SJCRH30 (cell line): ENCODE measurements at places on chromosomes 4 and X. TPM values are rescaled to one million over a fixed set of nuclear protein-coding genes. Genes with fewer than 3 reads are reported as not detected.

DNA sequence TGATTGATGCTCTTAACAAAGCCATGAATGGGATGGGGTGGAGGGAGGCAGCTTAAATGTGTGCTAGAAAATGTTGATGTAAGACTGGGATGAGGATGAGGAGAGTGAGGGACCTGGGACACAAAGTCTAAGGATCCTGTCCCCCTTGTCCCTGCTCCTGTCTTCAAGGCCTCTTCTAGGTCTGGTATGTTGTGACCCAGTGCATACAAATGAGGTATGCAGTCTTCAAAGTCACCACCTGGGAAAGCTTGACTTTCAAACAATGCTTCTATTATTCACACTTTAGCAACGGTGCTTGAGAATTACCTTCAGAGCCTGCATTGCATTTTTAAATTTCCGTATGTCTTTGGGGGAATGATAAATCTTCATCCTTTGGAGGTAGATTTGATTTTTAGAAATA, 88.4 kb upstream of the SLC34A2 start:
- no peaks in the 10 kb centered on the region for H3K27me3 ChIP-seq
- peaks cover 3% of the 10 kb centered on the region; the same call in 1 of the 2 replicates for H3K4me1 ChIP-seq
- no peaks in the 10 kb centered on the region for H3K36me3 ChIP-seq
- DNase-seq = no peak
- no peak overlapping the region for H3K4me3 ChIP-seq

GRCh38 chrX:13652287-13652793, 601 bp upstream of the TCEANC start:
- peak overlapping the region; percentile 69 for H3K27ac ChIP-seq
- peak overlapping the region; percentile 67 for H3K4me3 ChIP-seq
- H3K4me1 ChIP-seq = peaks cover 9% of the 10 kb centered on the region
- peak; percentile 44 for DNase-seq
- no peaks in the 10 kb centered on the region for H3K27me3 ChIP-seq

DNA sequence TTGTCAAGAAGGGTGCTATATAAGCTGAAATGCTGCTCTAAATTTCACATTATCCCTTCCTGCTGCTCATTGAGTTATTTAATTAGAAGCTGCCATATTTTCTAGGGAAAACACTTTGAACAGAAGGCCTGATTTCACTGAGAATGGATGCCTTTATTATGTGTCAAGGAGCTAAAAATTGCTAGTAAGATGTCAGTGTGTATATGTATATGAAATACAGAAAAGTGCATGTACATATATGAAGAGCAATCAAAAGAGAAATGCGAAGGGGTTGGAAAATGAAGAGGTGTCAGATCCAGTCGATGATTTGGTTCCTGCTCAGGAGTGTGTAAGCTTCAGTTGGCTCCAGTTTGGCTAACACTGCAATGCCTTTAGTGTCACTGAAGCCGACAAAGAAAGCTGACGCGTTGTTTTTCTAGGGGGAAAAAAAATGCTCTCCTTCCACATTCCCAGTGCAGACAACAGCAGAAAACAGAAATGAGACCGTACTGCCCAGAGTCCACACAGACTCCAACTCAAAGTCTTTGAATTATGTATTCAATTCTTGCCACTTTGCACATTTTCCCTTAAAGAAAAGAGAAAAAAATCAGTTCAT, 154.2 kb downstream of the NHS start:
- no peak overlapping the region for H3K4me3 ChIP-seq
- DNase-seq = no peak
- no peaks in the 10 kb centered on the region for H3K27me3 ChIP-seq
- no peaks in the 10 kb centered on the region for H3K36me3 ChIP-seq

- no peak overlapping the region for H3K4me3 ChIP-seq
- no peak for DNase-seq
- H3K27me3 ChIP-seq = no peaks in the 10 kb centered on the region
These were observed 226.3 kb downstream of the PACRGL start for GRCh38 chr4:20926529-20926928.

DNA sequence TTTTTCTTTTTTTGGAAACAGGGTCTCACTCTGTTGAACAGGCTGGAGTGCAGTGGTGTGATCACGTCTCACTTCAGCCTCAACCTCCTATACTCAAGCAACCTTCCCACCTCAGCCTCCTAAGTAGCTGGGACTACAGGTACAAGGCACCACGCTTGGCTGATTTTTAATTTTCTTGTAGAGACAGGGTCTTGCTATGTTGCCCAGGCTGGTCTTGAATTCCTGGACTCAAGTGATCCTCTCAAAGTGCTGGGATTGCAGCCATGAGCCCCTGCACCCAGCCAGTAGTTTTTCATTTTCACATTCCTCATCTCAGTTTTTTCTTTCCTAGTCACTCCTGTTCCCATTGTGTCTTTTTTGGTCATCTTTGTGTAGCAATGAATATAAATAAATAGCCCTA, 11.1 kb downstream of the USO1 start:
- no peaks in the 10 kb centered on the region for H3K4me1 ChIP-seq
- DNase-seq = no peak
- H3K4me3 ChIP-seq = no peak overlapping the region
- no peaks in the 10 kb centered on the region for H3K27me3 ChIP-seq

DNA sequence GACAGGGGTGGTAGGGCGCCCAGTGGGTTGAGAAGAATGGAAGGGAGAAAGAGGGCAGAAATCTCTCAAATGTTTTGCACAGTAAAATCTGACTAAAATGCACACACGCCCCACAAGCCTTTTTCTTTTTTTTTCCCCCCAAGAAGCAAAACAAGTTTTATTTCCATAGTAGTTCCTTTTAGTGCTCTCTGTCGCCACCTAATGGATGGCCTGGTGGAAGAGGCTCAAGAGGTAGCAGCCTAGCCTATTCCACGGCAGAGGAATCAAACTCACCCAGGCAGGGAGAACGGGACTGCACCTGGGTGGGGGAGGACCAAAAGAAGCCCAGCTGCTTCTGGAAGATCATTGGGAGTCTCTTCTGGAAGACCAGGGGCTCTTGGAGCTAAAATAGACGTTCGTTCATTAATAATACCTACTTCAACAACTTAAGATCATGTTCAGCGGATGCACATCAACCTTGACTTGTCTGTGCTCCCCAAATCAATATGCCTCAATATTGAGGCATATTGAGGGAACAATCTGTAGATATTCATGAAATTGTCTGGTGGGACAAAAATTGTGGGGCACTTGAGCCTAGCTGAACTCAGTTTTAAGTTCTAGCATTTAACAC, 31.6 kb upstream of the IRAK1 start:
- no peaks in the 10 kb centered on the region for H3K4me1 ChIP-seq
- H3K27me3 ChIP-seq = no peaks in the 10 kb centered on the region
- H3K36me3 ChIP-seq = no peaks in the 10 kb centered on the region
- H3K27ac ChIP-seq = no peak overlapping the region
- H3K4me3 ChIP-seq = no peak overlapping the region

DNA sequence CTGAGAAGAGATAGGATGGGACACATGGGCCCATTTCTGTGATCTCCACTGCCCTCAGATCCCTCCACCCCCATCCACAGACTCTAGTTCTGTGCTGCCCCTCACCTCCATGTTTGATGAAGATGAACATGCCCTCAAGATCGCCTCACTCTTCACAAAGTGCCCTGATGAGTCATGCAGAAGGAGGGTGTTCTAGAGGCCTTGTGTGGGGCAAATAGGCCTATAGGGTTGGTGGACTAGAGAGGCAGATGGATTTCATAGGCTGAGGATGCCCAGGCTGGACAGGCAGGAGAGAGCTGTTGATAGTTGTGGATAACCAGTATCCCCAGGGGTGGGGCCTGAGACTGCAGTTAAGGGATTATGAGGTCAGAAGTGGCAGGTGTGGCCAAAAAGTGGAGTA, at the start of gene CXorf65:
Gene CXorf65 (minus strand): TSS at position 314 of the 400 bp plus-strand sequence. CDS start 184 bp downstream, at position 130.
- peaks cover 52% of the 10 kb centered on the region for H3K4me1 ChIP-seq
- no peaks in the 10 kb centered on the region for H3K27me3 ChIP-seq
- H3K36me3 ChIP-seq = no peaks in the 10 kb centered on the region
- H3K4me3 ChIP-seq = no peak within 1 kb of the TSS

- H3K27me3 ChIP-seq = no peaks in the 10 kb centered on the region
- H3K27ac ChIP-seq = no peak overlapping the region
- H3K4me3 ChIP-seq = no peak overlapping the region
- no peaks in the 10 kb centered on the region for H3K36me3 ChIP-seq
- H3K4me1 ChIP-seq = no peaks in the 10 kb centered on the region
- DNase-seq = no peak
These were observed 59.3 kb downstream of the MAML3 start for GRCh38 chr4:140094438-140095420.

- no peak overlapping the region for H3K4me3 ChIP-seq
- H3K27ac ChIP-seq = no peak overlapping the region
- no peaks in the 10 kb centered on the region for H3K27me3 ChIP-seq
- no peaks in the 10 kb centered on the region for H3K4me1 ChIP-seq
- no peak for DNase-seq
These were observed 282.7 kb downstream of the DKK2 start for GRCh38 chr4:106753426-106753825.

- no peak overlapping the region for H3K4me3 ChIP-seq
- peaks cover 6% of the 10 kb centered on the region; the same call in 1 of the 2 replicates for H3K36me3 ChIP-seq
- H3K27me3 ChIP-seq = no peaks in the 10 kb centered on the region
- no peaks in the 10 kb centered on the region for H3K4me1 ChIP-seq
- DNase-seq = no peak
These were observed 62.2 kb downstream of the EVC start for GRCh38 chr4:5773271-5773555.

DNA sequence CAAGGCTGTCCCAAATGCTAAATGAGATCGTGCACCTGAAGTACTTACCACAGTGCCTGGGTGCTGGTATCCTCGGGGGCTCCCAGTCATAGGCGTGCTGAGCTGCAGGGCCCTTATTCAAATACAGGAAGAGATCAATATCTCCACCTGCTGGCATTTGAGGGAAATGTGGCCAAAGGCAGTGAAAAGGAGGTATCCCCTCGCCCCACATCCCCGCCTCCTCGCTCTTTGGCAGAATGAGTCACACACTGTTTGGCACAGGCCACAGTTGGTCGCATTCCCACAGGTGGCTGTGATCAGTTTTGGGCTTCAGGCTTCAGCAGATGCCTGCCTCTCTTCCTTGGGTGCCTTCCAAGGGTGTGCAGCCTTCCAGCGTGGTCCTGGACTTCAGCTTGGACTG, 28.4 kb downstream of the ZNF185 start:
- peak; percentile 73 for DNase-seq
- H3K36me3 ChIP-seq = no peaks in the 10 kb centered on the region
- no peak overlapping the region for H3K4me3 ChIP-seq
- H3K27me3 ChIP-seq = no peaks in the 10 kb centered on the region

DNA sequence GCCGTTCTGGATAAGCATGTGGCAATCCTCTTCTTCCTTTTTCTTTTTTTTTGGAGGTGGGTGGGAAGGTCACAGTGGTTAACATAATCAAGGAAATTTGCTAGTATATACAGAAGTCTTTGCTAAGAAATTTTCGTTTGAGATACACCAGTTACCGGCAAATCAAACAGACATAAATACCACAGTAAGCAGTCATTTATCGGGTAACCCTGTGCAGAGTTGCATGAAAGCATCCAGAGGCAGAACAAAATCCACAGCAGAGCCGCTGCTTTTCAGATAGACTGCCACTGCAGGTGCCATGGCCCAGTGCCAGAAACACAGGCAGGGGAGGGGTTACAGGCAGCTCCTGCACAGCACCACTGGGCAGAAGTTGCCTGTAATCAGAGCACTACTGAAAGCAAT, 179.1 kb upstream of the MAB21L2 start:
- peak; percentile 46 for DNase-seq
- H3K27ac ChIP-seq = no peak overlapping the region
- no peak overlapping the region for H3K4me3 ChIP-seq
- no peaks in the 10 kb centered on the region for H3K4me1 ChIP-seq
- no peaks in the 10 kb centered on the region for H3K27me3 ChIP-seq
- H3K36me3 ChIP-seq = no peaks in the 10 kb centered on the region

GRCh38 chr4:99437723-99438404, 2.7 kb upstream of the ADH7 start:
- no peak overlapping the region for H3K27ac ChIP-seq
- no peaks in the 10 kb centered on the region for H3K36me3 ChIP-seq
- DNase-seq = no peak
- H3K4me1 ChIP-seq = no peaks in the 10 kb centered on the region

GRCh38 chrX:24927372-24927771, 88.4 kb downstream of the ARX start:
- H3K27ac ChIP-seq = no peak overlapping the region
- no peak for DNase-seq
- H3K4me1 ChIP-seq = no peaks in the 10 kb centered on the region
- no peak overlapping the region for H3K4me3 ChIP-seq
- no peaks in the 10 kb centered on the region; the same call in 1 of the 2 replicates for H3K36me3 ChIP-seq

DNA sequence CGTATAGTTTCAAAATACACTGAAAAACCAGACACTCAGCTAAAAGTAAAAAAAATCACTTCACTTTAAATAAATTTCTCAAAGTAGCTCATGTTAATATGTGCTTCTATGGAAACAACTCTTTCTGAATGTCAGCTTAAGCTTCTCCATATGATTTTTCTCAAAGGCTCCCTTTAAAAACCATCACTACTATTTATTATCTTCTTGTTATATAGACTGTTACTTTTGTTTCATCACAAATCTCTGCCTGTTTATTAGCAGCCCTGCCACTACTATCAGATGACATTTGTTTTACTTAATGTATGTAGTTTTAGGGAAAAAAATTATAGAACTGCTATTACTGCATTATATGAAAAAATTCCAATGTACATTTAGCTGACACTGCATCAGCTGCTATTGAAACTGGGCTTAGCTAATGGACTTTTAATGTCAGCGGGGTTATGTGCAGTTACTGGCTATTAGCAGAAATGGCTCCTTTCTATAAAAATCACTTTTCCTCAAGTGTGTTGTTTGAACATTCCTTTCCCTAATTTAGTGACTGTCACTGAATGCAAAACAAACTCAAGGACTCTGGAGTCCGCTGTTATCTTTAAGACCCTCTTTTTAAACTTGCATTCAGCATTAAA, 10.8 kb downstream of the UNC5C start:
- no peaks in the 10 kb centered on the region for H3K4me1 ChIP-seq
- DNase-seq = no peak
- H3K36me3 ChIP-seq = no peaks in the 10 kb centered on the region
- H3K4me3 ChIP-seq = no peak overlapping the region
- no peak overlapping the region for H3K27ac ChIP-seq

DNA sequence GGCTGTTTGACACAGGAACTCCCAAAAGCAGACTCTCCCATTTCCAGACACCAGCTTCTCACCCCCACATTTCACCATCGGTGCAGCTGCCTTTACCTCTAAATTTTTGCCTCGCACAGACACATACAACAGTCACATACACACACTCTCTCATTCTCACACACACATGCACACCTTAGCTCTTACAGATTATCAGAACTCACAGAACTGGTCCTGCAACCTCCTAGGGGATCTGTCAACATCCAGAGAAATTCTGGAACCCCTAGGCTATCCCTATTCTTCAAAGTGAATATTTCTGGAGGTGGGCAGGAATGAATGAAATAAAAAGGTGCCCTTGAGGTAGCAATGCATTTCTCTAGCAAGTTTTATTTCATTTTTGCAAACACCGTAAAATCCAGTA, 4.1 kb downstream of the HS6ST2 start:
- H3K27me3 ChIP-seq = no peaks in the 10 kb centered on the region
- no peak for DNase-seq
- H3K27ac ChIP-seq = no peak overlapping the region
- peaks cover 18% of the 10 kb centered on the region for H3K36me3 ChIP-seq

GRCh38 chrX:153925739-153926551, at the start of gene ARHGAP4:
ARHGAP4 (minus strand) TSS chrX:153926264; CDS start chrX:153926202, 62 bp downstream.
- no peaks in the 10 kb centered on the region for H3K36me3 ChIP-seq
- no peaks in the 10 kb centered on the region for H3K27me3 ChIP-seq
- peak within 1 kb of the TSS; percentile 78 for H3K4me3 ChIP-seq
- peak within 1 kb of the TSS; percentile 93 for H3K27ac ChIP-seq
- DNase-seq = no peak

HMGB3 gene
- total RNA-seq = 120 and 130 TPM in 2 replicates

SLC26A1 gene
- not detected in 2 replicates for total RNA-seq

SHOX gene
- not detected in 2 replicates for total RNA-seq

SSX4B gene
- total RNA-seq = not detected in 2 replicates

GRIA2 gene
- 0.24 TPM in 1 of 2 replicates, not detected in the other for total RNA-seq

CLDN2 gene
- not detected in 2 replicates for total RNA-seq
